ENCODE measurements at places on chromosomes 13 and 19.

DNA sequence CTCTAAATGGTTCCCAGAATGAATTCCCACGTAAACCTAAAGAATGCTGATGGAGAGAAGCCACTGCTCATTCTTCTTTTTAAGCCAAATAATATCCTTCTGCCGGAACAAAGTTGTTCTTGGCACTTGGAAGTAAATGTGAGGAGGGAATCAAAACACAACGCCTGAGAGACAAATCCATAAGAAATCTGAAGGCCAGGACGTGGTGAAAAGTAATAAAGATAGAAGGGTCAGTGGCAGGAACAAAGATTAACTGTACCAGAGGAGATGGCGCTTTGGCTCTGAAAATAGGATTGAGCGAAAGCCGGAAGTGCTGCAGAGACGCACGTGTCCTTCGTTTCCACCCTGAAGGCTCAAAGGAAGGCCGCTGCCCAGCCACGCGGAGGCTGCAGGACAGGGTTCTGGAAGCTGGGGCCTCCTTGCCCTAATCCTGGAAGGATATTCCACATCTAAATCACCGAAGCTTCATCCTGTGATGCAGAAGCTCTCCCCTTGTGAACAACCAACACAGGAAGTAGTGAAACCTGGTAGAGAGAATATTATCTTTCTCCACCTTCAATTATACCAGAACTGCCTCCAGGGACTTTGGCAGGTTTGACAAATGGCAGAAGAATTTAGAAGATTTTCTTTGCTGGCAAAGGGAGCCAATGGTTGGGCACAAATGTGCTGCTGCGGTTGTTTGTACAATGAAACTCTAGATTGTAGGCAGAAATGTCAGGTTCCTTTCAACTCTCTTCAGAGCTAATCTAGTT is 214.6 kb upstream of the SERP2 start:
- DNase-seq = no peak

- DNase-seq = no peak
Measured at GRCh38 chr13:55653497-55653896, 1487.2 kb upstream of the PRR20A start.

DNA sequence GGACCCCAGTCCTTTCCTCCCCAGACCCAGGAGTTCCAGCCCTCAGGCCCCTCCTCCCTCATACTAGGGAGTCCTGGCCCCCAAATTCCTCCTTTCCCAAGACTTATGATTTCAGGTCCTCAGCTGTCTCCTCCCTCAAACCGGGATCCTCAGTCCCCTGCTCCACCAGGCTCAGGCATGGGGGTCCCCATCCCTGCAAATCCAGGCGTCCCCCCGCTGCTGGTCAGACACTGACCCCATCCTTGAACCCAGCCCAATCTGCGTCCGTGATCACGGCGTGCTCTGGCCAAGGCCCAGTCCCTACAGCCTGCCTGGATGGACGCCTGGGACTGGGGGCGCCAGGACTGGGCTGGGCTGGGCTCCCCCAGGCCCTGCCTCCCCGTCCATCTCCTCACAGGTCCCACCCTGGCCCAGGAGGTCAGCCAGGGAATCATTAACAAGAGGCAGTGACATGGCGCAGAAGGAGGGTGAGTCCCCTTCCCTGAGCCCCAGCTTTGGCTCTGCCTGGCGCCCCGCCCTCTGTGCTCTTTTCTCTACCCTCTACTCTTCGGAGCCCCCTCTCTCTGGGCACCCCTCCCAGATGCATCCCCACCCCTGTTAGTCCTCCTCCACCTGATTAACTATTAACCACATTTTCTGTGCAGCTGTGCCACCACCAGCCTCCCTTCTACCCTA is 672 bp downstream of the HPN start:
- no peak for DNase-seq

DNA sequence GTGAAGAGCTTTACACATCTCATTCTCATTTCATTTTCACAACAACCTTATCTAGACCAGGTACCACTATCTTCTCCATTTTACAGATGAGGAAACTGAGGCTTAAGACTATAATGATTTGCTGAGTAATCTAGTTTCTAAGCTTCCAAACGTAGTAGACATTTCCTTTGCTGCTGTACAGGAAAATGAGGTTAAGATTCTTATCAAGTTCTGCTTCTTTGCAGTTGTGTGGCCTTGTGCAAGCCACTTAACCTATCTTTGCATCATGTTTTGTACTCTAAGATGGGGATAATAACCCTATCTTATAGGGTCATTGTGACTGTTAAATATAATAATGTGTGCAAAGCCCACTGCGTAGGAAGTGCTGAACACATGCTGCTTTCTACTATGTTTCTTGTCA is 307.9 kb downstream of the HS6ST3 start:
- DNase-seq = no peak

- DNase-seq = no peak
Measured at GRCh38 chr13:37109051-37109678, 3.7 kb upstream of the CSNK1A1L start.

- no peak for DNase-seq
Measured at GRCh38 chr19:33374236-33374714, 766 bp downstream of the CEBPG start.

DNA sequence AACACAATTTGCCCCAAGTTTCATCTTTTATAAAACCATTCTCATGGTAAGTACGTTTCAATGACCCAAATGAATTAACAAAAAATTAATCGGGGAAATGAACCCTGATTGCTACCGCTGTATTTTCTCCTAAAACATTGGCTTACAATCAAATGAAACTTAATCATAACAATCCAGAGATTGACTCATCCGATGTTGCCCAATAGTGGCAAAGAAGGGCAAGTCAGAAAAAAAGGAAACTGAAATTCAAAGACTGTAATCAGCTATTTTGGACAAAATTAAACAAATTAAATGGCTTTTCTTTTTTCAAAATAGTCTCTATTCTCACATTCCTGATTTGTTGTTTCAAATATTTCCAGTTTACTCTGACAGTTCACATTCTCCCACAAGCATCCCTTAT is 3.9 kb upstream of the ACOD1 start:
- DNase-seq = no peak

DNA sequence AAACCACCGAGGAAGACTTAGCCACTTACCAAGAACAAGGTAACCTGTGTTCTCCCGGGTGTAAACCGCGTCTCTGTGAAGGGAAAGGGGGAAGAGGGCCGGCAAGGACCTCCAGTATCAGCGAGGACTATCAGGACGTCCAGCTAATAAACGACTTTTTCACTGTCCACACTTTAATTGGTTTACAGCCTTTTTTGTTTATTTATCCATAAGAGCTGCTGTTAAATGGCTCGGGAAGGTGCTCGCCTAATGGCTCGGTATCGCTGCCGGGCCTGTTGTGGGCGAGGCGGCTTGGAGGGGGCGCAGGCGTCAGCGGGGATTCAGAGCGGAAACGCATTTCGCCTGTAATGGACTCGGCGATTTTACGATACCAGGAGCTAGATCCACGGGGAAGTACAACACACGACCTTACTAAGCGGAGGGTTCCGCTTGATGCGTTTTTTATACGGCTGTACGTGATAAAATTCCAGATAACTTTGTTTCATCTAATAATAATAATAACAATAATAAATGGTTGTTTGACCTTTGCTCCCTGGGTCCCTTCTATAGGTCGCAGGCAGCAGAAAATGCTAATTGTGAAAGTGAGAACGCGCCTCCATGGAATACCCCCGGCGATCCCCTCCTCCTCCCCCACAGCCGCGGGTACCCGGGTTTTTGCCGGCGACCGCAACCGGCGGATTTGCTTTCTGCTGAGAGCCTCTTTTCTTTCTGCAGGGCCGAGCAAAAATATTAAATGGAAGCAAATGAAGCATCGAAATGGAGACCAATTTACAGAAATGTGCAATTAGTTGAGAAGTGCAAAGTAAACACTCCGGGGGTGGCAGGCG is 2.5 kb upstream of the PDX1 start:
- no peak for DNase-seq

DNA sequence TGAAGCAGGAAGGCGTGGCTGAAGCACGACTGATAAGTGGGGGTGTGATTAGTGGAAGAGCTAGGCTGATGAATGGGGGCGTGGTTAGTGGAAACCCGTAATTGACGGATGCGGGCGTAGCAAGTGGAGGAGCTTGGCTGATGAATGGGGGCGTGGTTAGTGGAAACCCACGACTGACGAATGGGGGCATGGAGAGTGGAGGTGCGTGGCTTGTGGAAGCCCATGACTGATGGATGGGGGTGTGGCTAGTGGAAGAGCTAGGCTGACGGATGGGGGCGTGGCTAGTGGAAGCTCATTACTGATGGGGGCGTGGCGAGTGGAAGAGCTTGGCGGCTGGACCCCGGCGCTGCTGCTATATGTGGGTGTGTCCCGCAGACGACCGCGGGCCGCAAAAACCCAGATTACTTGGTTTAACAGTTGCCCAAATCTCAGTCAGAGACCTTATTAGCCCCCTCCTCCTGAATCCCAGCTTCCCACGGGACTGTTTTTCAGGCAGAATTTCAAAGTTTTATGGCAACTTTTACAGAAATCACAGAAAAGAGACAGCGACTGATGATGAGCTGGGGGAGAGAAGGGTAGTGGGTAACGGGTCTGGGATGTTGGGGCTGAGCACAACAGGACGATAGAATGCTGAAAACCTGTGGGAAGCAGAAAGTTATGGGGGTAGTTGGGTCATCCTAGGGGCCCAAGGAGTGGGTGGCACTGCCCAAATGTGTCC is 9.0 kb upstream of the MEIS3 start:
- DNase-seq = peak; percentile 96

Measured in NCI-H1930 (cell line).